ENCODE measurements at places on chromosomes 1 and 21.

DNA sequence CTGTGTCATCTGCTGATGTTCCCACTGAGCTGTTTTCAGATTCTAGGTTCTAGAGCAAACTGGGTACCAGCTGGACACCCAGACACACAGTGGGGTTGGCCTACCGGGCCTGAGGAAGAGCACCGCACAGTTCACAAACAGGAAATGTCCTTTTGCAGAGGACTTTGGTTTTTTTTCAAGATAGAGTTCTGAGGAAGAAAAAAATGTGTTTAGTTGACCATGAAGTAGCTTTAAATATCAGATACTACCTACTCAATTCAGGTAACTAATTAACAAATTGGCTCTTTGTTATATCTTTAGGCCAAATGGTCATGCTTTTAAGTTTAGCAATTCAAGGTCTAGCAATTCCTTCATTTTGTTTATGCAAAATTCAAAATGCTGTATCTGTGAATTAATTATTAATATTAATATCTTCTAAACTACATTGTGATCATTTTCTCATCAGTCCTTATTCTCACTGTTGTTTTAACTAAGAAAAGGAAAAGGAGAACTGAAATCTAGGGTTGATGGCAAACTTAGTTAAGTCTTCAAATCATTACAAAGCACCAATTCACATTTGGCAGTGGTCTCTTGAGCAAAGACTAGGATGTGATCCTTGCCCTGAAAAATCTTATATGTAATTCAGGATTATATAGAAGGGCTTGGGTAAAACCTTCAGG is 17.2 kb upstream of the NCF2 start:
- DNase-seq = no peak

DNA sequence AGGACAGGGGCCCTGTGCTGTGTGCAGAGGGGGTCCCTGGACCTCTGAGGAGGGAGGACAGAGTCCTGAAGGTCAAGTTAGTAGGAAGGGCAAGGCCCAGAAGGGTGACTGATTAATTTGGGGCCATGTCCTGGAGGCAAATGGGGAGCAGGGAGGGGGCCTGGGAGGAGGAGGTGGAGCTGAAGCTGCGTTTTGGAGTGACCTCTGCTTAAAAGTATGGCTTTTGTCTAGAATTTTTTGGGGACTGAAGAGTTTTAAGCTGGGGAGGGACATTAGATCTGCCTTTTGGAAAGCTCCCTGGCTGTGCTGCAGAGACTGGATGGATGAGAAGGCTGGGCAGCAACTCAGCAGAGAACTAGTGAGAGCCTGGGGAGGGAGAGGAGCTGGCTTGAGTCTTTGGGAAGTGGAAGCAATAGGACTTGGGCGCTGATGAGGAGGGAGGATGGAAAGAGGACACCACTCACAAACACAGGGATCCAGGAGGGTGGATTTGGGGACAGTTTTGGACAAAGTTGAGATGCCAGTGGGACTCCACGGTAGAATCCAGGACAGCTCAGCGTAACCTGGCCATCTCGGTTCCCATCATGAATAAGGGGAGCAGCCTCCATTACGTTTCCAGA is 52.9 kb downstream of the ACBD3 start:
- no peak for DNase-seq

- no peak for DNase-seq
Observed at GRCh38 chr1:82604524-82604923, 803.8 kb downstream of the ADGRL2 start.

GRCh38 chr1:246583448-246584185 is 17.4 kb downstream of the CNST start:
- no peak for DNase-seq

- peak; percentile 65 for DNase-seq
Observed at GRCh38 chr1:40232444-40232843, 15.3 kb upstream of the TMCO2 start.

- no peak for DNase-seq
Observed at GRCh38 chr1:167860231-167860923, 53.6 kb downstream of the ADCY10 start.

- no peak for DNase-seq
Observed at GRCh38 chr1:193417945-193418744, 231.7 kb upstream of the B3GALT2 start.

GRCh38 chr1:198174297-198174696 is 17.5 kb downstream of the NEK7 start:
- no peak for DNase-seq

GRCh38 chr21:15667819-15668218 is 62.0 kb upstream of the USP25 start:
- DNase-seq = no peak

GRCh38 chr1:201299968-201300367 is 16.7 kb downstream of the PKP1 start:
- DNase-seq = no peak

GRCh38 chr1:166905900-166906299 is 29.8 kb upstream of the TADA1 start:
- no peak for DNase-seq

GRCh38 chr1:9443913-9444445 is 95.3 kb upstream of the SLC25A33 start:
- no peak for DNase-seq

- DNase-seq = no peak
Observed at GRCh38 chr1:951364-951763, 7.7 kb downstream of the NOC2L start.

DNA sequence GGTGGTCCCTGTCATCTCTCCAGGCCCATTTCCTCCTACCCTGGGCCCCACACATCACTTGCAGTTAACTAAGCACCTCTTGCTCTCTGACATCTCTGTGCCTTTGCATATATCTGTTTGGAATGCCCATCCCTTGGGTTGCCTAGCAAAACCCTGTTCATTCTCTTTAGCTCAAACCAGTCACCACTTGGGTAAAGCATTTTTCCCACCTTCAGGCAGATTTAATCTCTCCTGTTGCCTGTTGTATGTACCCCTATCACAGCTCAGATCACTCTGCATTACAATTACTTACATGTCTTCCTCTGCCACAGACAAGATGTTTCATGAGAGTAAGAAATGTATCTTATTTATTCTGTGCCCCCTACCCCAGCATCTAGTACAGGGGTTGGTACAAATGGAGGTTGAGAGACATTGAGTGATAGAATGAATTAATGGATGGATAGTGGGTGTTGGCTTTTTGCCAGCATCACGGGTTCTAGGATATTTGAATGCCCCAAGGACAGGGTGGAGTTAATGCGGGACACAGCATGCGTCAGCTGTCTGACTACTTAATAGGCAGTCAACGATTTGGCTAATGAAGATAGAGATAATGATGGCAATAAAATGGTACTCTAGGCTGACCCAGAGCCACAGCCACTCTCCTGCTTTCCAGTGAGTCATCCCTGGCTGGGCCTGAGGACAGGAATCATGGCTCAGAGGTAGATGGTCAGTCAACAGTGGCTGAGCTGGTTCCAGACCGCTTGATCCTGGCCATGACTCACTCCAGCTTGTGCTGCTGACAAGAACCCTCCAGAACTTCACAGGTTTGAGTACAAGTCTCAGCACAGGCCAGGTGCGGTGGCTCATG is 6.5 kb downstream of the NR0B2 start:
- no peak for DNase-seq

DNA sequence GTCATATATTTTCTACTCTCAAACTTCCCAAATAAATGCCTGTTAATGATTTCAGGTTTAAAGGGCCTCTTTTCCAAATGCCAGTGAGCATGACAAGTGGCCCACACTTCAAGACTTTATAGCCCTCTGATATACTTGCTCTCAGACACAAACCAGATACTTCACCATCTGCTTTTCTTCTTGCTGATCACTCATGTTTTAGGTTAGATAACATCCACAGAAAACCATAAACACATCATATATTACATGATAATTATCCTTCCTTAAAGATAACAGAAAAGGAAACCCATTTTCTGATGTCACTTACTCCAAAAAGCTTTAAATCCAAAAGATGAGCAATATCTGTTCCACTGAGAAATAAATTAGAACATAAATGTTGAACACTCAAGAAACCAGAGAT is 723.5 kb downstream of the LTN1 start:
- no peak for DNase-seq

DNA sequence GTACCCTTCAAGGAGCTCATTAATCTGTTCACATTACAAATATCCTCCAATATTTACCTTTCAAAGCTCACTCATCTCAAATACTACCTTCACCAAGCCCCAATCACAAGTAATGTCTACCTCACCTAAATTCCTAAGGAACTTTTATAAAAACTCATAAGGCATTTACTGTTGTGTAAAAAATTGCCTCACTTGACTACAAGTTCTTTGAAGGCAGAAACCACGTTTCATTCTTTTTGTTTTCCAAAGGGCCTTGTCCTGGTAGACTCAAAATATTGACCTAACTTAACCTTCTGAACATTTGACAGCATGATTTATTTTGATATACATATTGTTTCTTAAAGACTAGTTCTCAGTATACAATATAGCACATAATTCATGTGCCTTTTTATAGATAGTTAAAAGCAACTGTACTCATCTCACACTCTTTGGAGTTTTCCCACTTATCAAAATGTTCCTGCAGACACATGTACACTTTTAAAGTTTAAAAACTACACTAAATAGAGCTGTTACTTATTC is 2.5 kb downstream of the USP33 start:
- DNase-seq = no peak

DNA sequence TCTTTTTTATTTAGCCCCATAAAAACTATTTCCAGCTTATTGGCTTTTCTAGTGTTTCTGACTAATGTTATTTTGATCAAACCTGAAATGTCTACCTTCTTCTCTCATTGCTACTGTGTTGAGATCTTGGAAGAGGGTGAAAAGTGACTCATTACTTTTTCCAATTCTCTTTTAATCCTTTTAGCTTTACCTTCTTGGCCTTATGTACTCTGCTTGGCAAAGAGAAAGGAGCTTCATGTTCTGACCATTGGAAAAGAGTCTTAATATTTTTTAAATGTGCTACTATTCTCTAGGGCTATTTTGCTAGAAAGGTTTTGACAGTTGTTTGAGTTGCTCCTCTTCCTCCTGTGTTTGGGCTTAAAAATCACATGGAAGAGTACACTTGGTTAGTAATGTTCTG is 97.8 kb upstream of the CHODL start:
- DNase-seq = no peak

Measured in stimulated activated CD4-positive, alpha-beta T cell treated with anti-CD3 and anti-CD28 coated beads, Interleukin-12 subunit alpha, Interleukin-12 subunit beta, amount 100 ng/mL, for 24 hours (primary cell).